ENCODE measurements at places on chromosomes 7 and 10.

DNA sequence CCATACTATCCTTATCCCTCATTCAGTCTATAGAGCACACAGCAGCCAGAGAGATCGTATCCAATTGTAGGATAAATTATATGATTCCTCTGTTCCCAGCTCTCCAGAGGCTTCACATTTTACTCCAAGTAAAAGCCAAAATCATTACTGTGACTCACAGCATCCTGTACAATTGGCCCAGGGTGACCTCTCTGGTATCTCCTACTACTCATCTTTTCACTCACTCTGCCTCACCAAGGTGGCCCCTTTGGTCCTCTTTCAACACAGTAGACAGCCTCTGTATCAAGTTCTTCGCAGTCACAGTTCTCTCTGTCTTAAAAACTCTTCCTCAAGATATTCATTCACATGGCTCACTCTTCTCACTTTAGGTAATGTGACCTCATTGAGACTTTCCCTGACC is 72.6 kb upstream of the LSM8 start:
- no peak for DNase-seq

GRCh38 chr10:82068501-82068900 is 193.5 kb downstream of the NRG3 start:
- DNase-seq, result no peak

DNA sequence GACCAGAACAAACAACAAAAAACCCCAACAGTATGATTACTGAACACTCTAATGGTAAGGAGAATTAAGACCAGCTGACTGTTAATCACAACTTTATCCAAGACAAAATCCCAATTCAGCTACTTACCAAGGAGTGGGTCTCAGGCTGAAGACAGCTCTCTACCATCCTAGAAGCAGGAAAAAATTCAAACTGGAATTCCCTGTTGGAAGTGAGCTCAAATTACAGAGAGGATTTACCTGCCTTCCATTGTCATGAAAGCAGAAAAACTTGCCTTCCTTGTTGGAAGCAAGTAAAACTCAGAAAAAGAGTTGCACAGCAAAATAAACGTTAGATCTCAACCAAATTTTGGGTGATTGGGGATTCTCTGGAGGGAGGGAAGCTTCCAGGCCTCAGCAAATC is 20.9 kb downstream of the SPAM1 start:
- no peak for DNase-seq

GRCh38 chr10:33793793-33794192 is 459.3 kb upstream of the NRP1 start:
- DNase-seq, result no peak

- DNase-seq, result no peak
Observed at GRCh38 chr10:93221171-93221496, 147.4 kb downstream of the CYP26A1 start.

GRCh38 chr7:149669121-149669818 is 104.1 kb downstream of the ZNF467 start:
- DNase-seq, result no peak

DNA sequence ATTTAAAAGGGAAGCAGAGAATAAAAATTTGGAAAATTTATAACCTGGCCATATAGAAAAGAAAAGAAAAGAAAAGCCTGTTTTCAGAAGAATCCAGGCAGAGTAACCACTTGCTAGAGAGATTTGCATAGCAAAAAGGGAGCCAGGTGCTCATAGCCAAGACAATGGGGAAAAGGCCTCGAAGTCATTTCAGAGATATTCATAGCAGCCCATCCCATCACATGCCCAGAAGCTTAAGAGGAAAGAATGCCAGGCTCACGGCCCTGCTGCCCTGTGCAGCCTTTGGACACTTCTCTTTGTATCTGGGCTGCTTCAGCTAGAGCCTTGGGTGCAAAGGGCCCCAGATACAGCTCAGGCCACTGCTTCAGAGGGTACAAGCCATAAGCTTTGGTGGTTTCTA is 159.8 kb downstream of the CCDC7 start:
- DNase-seq, result no peak

DNA sequence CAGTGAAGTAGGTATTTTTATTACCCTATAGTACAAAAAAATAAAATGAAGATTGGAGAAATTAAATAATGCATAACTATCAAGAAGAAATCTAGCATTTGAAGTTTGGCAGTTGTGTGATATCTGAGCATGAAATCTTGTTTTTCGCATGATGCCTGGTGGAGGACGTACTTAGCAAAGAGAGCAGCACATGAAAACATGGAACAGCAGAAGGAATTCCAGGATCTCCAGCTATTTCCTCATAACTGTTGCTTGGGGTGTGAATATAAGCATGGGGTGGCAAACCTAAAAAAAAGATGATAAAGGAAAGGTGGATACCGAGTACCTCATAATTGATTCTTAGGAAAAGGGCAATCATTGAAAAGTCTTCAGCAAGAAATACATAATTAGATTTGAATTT is 174.3 kb upstream of the FAM3C start:
- DNase-seq, result no peak

DNA sequence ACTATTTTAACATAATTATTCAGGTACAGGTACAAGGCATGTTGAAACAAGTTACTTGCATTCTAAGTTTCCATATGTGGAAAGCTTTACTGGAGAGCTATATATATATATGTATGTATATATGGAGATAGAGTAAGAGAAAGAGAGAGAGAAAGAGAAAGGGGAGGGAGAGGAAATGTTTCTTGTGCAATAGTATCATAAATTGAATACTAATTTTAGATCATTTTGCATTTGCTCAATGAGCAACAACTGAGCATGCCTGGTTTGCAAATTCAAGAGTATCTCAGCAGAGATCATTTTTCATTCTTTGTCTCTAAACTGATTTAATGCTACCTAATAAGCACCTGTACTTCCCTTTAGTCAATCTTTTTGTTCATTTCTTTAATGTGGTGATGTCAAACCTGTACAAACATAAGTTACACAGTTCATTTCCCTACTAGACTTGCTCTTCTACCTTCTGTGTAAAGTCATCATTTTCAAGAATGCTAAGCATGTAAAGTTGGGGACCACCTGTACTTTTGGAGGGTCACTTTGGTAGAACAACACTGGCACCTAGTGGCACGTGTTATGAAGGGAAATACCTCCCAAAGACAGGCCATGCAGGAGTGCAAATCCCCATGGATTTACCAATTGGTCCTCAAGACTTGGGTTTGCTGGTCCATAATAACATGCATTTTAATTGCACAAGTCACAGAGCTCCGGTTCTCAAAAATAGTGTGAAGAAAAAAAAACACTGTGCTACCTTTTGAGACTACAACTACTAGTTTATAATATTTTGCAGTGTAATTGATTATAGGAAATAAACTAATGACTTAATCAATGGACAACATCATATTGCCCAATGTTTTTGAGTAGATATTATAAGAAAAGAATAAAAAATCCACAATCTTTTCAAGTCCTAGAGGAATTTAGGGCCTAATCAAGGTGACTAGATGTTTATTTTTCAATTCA is 431.2 kb upstream of the IGFBP3 start:
- no peak for DNase-seq

- peak; percentile 30 for DNase-seq
Observed at GRCh38 chr10:96395931-96396877, 37.4 kb upstream of the OPALIN start.

DNA sequence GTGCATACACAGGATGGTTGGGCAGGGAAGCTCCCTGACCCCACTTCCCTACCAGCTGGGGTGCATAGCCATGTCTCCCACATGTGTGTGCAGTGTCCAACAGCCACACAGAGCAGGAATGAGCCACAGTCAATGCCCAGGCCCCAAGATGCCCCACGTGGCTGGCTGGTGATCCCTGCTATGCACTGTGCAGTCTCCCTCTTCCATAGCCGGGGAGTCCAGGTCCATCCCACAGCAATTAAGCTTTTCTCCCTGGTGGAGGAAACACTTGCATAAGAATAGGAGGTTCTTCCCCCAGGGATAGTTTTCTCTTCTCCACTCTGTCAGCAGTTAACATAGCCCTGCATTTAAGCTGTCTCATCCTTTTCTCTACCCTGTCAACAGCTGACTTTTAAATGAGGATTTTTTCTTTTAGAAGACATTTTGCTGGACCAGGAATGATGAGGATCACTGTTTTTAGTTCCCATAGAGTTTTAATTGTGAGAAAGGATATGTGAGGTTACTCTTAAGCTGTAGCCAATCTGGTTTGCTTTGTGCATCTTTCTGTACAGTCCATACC is 396.5 kb upstream of the VWC2 start:
- DNase-seq, result no peak

- no peak for DNase-seq
Observed at GRCh38 chr10:124407456-124407855, 11.3 kb downstream of the OAT start.

- DNase-seq, result no peak
Observed at GRCh38 chr7:28701731-28702130, 256.4 kb downstream of the TRIL start.

DNA sequence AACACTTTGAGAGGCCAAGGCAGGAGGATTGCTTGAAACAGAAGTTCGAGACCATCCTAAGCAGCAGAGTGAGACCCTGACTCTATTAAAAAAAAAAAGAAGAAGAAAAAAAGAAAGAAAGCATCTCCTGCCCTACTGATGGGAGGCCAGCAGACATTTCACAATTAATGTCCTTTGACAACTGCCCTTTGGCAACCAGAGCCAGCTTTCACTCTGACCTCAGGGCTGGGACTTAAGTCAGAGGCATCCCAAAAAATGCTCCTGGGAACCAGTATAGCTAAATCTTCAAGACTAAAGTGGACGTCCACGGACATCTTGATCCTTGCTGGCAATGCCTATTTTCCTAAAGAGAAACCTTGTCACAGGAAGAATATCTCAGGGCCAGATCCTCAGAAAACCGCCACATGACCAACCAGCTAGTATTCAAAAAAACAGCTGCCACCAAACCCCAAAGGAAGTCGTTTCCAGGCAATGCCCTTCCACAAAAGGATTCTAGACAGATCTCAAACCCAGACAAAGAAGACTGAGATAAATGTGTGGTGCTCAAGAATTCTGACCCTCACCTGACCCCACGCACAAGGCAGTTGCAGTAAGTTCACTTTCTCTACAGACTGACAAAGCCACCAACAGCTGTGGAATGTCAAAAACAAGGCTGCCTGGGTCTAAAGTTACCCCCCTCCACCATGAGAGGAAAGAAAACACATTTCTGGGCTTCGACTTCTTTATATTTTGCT is 18.4 kb downstream of the GFRA1 start:
- DNase-seq, result no peak

- DNase-seq, result no peak
Observed at GRCh38 chr7:47577321-47577919, 4.5 kb downstream of the TNS3 start.

DNA sequence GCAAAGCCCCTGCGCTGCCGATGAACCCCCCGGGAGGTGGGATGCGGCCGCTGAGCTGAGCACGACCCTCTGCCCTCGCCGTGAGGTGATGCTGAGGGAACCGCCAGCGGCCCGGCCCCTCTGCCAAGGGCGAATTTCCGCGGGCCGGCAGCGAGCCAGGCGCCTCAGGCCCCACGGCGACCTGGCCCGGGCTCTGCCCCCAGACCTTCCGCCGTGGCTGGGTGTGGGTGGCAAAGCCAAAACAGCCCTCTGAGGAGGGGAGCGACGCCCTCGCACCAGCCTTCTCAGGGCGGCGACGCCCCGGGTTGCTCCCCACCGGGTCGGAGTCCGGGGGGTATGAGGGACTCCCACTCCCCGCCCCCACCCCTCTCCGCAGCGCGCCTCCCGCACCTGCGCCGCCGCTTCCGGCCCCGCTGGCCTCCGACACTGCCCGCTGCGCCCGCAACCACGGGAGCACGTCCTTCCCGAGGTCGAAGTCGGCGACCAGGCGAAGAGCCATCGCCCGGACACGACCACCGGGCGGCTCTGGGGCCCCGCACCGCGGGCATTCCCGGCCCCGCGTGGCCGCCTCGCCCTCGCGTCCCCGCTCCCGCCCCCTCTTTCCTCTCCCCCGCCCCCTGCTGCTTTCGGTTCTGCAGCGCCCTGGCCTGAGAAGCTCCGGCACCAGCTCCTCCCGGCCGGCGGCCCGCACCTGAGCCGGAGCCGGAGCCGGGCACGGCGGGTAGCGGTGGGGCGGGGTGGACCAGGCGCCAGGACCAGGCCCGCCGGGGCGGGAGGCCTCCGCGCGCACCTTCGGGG is at the start of gene GSAP:
Gene GSAP, minus strand, starts transcription at position 527 of the 798 bp plus-strand sequence. Its CDS starts 28 bp downstream, at position 499.
- no peak for DNase-seq

- DNase-seq, result no peak
Observed at GRCh38 chr10:71217266-71218045, 5.1 kb downstream of the UNC5B start.

DNA sequence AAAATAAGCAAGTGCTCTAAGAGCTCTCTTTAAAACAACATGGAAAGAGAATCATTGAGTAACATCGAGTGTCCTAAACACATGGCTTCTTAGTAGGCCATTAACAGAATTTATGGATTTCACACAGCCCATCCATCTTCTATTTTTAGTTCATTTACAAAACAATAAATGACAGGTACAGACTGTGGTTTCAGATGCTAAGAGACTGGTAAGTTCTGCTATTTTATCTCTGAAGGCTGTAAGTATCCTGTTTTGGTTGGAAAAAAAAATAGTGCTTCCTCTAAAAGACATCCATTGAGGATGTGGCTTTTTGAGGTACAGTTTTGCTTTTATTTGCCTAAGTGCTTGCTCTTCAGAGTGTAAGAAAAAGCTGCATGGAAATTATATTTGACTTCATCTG is 27.4 kb upstream of the GNAI1 start:
- no peak for DNase-seq

GRCh38 chr7:96327429-96327828 is 5.5 kb upstream of the SLC25A13 start:
- no peak for DNase-seq

GRCh38 chr10:3711918-3712317 is 73.1 kb downstream of the KLF6 start:
- DNase-seq, result no peak

DNA sequence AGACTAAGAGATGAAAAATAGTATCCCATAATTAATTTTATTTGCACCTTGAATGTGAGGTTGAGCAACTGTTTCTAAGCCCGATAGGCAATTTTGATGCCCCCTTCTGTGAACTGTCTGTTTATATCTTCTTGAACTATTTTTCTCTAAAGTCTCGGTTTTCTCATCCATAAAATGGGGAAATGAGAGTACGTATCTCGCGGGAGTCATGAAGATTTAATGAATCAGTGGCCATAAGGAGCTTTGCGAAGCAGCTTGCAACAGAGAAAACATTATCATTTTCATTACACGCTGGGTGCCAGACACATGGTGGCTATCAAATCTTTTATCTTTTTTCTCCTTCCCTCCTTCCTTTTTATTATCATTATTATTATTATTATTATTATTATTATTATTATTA is 108.1 kb upstream of the CARD11 start:
- no peak for DNase-seq

GRCh38 chr7:77216181-77216845 is 16.7 kb upstream of the FGL2 start:
- DNase-seq, result no peak

DNA sequence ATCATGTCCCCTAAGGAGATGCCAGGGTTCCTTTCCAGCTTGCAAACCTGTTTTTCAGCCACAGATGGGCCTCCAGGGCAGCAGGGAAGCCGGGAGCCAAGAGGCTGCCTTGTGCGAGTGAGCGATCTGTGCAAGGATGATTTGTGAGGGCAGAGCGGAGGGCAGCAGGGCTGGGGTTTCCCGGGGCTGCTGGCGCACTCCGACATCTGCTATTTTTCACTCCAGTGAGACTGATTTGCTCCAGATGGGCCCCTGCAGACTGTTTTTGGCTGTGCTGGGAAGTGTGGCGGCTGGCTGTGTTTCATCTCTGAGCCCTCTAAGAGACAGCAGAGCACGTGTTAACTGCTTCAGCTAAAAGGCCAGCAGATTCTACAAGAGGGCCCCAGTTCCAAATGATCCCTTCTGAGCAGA is 466.2 kb downstream of the TYW1 start:
- no peak for DNase-seq

Measured in activated CD4-positive, alpha-beta T cell treated with anti-CD3 and anti-CD28 coated beads for 24 hours (primary cell).